ENCODE measurements at places on chromosomes 11 and 22.

DNA sequence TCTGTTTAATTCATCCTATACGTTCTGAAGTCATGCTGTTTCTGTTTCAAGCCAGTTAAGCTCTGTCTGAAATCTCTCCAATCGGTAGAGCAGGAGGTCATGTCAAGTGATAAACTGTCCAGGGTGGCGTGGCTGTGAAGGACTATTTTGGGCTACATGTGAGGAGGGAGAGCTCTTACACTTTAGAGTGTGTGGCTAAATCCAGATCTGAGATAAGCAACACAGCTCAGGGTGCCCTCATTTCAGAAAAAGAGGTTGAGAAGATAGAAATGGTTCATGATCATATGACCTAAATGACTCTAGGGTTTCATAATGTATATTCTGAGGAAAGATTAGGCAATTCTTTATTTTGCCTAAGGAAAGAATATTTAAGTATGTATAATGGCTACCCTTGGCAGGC is 8.4 kb downstream of the BLID start:
- DNase-seq: no peak

GRCh38 chr11:65212226-65212801 is 30.6 kb downstream of the CAPN1 start:
- DNase-seq: no peak

- no peak for DNase-seq
Observed at GRCh38 chr22:43911351-43911750, 12.3 kb upstream of the PNPLA3 start.

DNA sequence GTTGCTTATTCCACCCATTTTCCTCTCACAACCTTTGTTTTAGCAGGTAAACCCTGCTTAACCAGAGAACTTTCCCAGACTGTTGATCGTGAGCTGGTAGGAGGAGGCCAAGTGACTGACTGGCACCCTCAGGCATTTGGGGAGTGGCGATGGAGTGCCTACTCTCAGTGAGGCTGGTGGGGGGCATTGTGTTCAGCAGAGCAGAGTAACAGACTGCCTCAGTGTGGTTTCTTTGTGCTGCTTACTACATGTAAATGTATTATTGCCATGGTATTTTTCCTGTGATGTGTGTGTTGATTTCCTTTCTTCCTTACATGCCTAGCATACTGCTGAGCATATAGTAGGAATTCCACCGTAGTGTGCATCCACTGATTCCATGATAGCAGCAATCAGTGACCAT is 2.6 kb downstream of the MARK2 start:
- DNase-seq: no peak

GRCh38 chr11:587978-588380 is 11.7 kb downstream of the PHRF1 start:
- DNase-seq: peak; percentile 50

DNA sequence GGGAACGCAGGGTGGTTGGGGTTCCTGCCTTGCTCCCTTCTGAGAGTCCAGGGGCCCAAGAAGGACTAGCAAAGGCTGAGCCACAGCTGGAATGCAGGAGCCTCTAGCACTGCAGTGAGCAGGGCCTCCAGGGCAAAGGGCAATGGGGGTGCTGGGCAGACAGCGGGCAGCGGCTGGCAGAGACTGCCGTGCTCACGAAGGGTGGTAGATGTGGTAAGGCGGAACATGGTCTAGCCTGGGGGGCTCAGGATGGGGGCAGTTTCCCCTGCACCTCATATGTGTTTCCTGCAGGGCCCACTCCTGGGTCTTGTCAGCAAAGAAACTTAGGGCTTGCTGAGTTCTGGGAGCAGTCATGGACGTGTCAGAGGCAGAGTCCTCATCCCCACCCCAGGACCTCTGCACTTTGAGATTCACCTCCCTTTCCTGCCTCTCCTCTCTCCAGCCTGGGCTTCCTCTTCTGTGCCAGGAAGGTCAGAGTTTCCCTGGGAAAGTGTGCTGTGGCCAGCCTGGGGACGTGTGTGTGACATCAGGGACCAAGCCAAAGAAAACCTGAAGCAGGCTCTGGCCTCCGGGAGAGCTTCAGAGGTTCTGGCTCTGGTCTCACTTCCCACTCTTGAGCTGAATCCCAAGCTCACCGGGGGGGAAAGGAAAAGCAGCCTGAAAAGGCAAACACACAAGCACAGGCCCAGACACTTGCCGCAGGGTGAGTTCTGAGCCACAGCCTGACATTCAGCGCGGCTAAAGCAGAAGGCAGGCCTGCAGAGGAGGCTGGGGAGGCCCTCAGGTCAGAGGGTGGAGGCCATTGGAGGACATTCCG is 4.4 kb downstream of the MOGAT2 start:
- no peak for DNase-seq

DNA sequence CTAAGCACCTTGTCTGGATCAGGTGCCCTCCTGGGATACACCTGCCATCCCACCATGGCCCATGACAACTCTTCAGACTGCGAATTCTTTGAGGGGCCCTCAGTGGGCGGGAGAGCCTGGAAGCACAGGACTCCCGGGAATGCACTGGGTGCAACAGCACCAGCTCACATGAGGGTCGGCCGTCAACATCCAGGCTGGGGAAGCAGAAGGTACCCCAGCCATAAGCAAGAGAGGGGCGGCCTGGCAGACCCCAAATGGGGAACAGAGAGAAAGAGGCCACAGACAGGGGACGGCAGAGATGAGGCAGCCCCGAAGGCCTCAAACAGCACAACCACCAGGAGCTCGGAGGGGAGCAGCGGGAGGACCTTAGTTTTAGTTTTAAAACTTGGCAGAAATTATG is 94.4 kb downstream of the PHF21B start:
- DNase-seq: no peak
